Stimulated activated CD8-positive, alpha-beta memory T cell treated with anti-CD3 and anti-CD28 coated beads, Interleukin-15, amount 100 ng/mL, for 24 hours (primary cell): ENCODE measurements at places on chromosomes 4 and X.

DNA sequence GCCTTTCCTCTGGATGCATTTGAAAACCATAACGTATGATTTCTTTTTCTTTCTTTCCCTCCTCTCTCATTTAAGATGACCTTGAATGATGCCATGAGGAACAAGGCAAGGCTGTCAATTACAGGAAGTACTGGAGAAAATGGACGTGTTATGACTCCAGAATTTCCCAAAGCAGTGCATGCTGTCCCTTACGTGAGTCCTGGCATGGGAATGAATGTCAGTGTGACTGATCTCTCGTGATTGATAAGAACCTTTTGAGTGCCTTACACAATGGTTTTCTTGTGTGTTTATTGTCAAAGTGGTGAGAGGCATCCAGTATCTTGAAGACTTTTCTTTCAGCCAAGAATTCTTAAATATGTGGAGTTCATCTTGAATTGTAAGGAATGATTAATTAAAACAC, 142.8 kb downstream of the GRIA2 start:
- no peak for DNase-seq

- DNase-seq, result no peak
Measured at GRCh38 chr4:15455290-15455689, 14.4 kb upstream of the CC2D2A start.

- DNase-seq, result no peak
Measured at GRCh38 chr4:573122-573892, 2.8 kb downstream of the TMEM271 start.

GRCh38 chrX:45137531-45137930, 63.1 kb downstream of the DIPK2B start:
- no peak for DNase-seq

GRCh38 chr4:25993395-25994185, 79.6 kb downstream of the SMIM20 start:
- no peak for DNase-seq

DNA sequence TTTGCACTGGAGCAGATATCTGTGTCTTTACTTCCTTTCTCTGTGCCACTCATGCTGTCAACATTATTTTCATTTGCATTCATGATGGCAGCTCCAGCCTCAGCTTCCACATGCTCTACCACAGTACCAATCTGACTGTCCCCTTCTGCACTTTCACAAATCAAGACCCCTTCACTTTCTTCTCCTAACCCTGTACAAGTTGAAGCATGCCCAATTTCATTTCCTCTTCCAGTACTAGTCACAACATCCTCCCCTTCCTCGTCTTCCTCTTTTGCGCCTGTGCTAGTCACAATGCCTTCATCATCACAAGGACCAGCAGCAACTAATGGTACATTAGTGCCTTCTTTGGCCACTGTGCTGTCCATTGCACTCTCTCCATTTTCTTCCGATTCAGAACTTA, 26.5 kb downstream of the BOD1L1 start:
- no peak for DNase-seq

- no peak for DNase-seq
Measured at GRCh38 chr4:37665333-37666320, 20.5 kb downstream of the RELL1 start.

- DNase-seq, result no peak
Measured at GRCh38 chr4:139884438-139884837, 218.8 kb downstream of the MGST2 start.

DNA sequence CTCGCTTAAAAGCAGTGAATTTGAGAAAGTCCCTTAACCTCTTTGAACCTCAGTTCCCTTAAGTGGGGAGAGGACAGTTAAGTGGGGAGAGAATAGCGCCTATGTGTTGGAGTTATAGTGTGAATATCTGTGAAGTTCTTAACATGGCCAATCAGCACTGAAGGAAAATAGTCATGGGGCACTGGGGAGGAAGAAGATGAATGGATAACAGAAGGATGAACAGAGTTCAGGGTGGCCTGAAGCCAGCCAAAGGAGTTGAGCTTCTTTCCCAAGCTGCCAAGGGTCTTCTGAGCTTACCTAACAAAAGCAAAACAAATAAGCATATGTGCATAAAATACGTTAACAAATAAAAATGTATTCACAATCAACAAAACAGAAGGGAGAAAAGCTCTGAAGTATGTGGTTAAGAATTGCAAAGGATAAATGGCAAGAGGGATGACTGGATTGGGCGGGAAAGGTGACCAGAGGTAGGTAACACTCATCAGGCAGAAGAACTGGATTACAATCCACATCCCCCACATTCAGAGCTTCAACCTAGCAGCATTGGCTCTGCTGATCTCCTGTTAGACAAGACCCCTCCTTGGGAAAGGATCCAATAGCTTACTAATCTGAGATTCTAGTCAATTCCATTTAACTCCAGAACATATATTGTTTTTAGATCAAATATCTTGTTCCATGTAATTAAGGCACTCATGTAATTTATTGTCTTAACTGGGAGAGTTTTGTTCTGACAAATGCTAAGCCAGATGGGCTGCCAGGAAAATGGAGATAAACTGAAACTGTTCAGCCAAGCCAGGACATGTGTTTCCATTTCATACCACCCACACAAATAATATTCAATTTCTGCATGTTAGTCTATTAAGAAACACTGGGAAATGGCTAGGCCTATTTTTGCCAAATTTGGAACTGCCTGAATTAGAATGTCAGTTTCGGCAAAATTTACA, 221.2 kb downstream of the LDB2 start:
- no peak for DNase-seq

DNA sequence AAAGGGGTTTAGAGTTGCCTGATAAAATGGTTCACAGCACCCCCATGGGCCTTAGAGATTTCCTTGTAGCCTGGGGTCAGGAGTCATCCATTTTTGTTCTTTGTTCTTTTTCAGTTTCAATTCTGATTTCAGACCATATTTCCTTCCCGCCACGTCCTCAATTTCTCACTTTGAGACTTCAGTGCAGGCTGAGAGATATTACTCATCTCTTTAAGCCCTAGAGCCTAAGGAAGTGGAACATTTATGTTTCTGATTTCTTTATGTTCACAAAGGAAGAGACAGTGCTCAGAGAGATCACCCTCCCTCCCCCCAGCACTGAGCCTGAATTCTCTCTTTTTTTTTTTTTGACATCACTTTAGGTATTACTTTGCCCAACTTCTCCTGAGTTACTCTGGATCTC, 56.3 kb downstream of the MSN start:
- DNase-seq, result no peak

- no peak for DNase-seq
Measured at GRCh38 chr4:152940461-152940860, 4.3 kb downstream of the FHDC1 start.

- DNase-seq, result no peak
Measured at GRCh38 chr4:163148466-163149336, 18.0 kb downstream of the NAF1 start.

DNA sequence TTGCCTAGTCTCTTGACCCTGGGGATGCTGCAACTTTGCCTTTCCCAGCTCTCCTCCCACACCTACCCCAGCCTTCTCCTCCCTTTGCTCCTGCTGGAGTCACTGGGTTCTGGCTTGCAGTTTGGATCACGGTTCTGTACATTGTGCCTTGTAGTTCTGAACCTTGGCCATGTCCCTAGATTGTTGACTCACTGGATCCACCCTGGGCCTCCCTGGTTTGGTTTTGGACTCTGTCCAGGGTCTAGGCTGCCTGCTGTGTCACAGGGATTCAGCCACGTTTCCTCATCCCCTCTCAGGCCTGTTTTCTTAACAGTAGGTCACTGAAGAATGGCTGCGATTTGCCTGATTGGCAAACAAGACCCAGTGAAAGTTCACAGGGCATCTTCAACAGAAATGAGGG, 11.5 kb upstream of the GABRE start:
- DNase-seq, result no peak

DNA sequence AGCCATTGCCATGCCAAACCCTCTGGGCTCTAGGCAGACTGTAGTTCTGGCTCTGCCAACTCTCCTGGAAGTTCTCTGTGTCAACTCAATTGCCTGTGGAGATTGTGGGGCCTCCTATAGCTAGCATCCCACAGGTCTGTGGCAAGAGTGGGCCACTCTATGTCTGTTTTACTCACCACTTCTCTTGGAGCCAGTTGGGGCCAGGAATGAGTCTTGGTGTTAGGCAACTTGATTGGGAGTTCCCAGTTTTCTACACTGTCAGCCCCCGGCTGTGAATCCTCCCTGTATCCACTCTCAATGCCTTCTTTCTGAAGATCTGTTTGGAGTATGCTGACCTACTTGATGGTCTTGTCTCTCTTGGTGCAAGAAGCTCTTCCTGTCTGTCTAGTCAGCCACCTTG, 48.2 kb upstream of the EPGN start:
- no peak for DNase-seq

DNA sequence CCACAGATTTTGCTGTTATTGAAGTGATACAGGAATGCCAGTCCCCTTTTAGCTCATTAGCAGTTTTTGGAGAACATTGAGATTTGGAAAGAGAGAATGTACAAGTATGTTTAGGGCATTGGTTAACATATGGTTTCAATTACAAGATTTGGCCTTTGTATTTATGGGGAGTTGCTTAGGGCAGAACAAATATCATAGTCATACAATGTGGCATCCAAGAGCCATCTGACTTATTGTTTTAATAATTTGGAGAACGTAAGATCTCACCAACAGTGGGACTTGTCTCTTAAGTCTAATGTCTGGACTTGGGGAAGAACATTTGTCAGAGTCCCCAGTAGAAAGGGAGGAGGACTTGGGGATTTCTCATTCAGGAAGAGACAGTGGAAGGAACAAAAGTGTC, 166.1 kb downstream of the STK32B start:
- no peak for DNase-seq

- DNase-seq, result no peak
Measured at GRCh38 chr4:168981460-168981859, 28.6 kb downstream of the CBR4 start.

- no peak for DNase-seq
Measured at GRCh38 chrX:135556055-135556454, 35.6 kb downstream of the INTS6L start.

GRCh38 chrX:13684361-13684760, 4.6 kb upstream of the RAB9A start:
- no peak for DNase-seq

GRCh38 chr4:73021634-73022033, 47.9 kb downstream of the COX18 start:
- DNase-seq, result no peak
